ENCODE measurements at places on chromosomes 1 and 21. TPM values are rescaled to one million over a fixed set of nuclear protein-coding genes. Genes with fewer than 3 reads are reported as not detected.

GRCh38 chr21:18524097-18524880 lies 120.7 kb upstream of the TMPRSS15 start:
- no peak overlapping the region for H3K4me3 ChIP-seq
- H3K27ac ChIP-seq = no peak overlapping the region
- no peaks in the 10 kb centered on the region for H3K36me3 ChIP-seq
- no peaks in the 10 kb centered on the region for H3K4me1 ChIP-seq

GRCh38 chr1:42767510-42768000 lies 506 bp downstream of the C1orf50 start:
- no peak overlapping the region for H3K4me3 ChIP-seq
- DNase-seq = no peak
- H3K27ac ChIP-seq = peak overlapping the region; percentile 93
- peaks cover 23% of the 10 kb centered on the region for H3K4me1 ChIP-seq
- no peaks in the 10 kb centered on the region for H3K27me3 ChIP-seq

- no peak overlapping the region for H3K4me3 ChIP-seq
- peaks cover 23% of the 10 kb centered on the region for H3K27me3 ChIP-seq
- no peaks in the 10 kb centered on the region for H3K36me3 ChIP-seq
- DNase-seq = no peak
- H3K4me1 ChIP-seq = no peaks in the 10 kb centered on the region
- H3K27ac ChIP-seq = no peak overlapping the region
Observed at GRCh38 chr1:92817986-92818764, 13.7 kb upstream of the RPL5 start.

DNA sequence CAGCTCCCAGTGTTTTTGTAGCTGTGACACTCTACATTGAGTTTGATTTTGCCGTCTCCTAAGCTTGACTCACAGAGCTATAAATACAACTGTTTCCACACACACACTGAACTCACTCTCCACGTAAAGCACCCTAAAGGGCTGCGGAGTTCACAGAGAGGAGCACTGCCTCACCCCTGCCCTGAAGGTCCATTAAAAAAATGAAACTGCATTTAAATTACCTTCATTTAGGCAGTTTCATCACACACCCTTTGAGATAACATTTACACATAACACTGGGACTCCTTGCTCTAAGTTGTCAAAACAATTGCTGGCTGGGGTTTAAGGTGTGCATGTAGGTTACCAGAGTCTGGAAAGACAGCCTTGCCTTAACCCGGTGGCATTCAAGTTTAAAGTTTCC lies 137.1 kb upstream of the MAGI3 start:
- DNase-seq = no peak
- no peak overlapping the region for H3K27ac ChIP-seq
- H3K4me3 ChIP-seq = no peak overlapping the region
- no peaks in the 10 kb centered on the region for H3K4me1 ChIP-seq
- no peaks in the 10 kb centered on the region for H3K36me3 ChIP-seq

DNA sequence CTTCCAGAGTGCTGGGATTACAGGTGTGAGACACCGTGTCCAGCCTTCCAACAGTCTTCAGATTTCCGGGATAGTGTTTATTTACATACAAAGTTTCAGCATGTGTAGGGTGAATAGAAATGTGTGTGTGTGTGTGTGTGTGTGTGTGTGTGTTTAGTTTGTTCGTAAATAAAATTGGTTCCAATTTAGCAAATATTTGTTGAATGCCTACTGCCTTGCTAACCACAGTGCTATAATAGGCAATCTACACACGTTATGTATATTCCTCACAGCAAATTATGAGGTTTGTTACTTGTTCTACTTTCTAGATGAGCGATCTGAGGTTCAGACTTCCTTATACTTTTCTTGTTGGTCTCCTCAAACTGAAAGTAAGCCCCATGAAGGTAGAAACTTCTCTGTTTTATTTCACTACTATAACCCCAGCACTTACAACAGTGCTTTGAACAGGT lies 32.8 kb upstream of the EPS15 start:
- H3K4me1 ChIP-seq = peaks cover 21% of the 10 kb centered on the region
- H3K27me3 ChIP-seq = no peaks in the 10 kb centered on the region
- no peak for DNase-seq
- H3K27ac ChIP-seq = no peak overlapping the region
- H3K4me3 ChIP-seq = no peak overlapping the region

GRCh38 chr1:204401730-204402129 lies 9.9 kb downstream of the PPP1R15B start:
- no peak overlapping the region for H3K4me3 ChIP-seq
- DNase-seq = no peak
- no peaks in the 10 kb centered on the region for H3K27me3 ChIP-seq
- no peak overlapping the region for H3K27ac ChIP-seq

- peaks cover 4% of the 10 kb centered on the region for H3K36me3 ChIP-seq
- no peak overlapping the region for H3K4me3 ChIP-seq
- H3K27ac ChIP-seq = peak overlapping the region; percentile 21
- peaks cover 4% of the 10 kb centered on the region for H3K27me3 ChIP-seq
- no peak for DNase-seq
Observed at GRCh38 chr1:59292562-59292961, 4.3 kb upstream of the FGGY start.

GRCh38 chr1:78570539-78570938 lies 49.7 kb upstream of the IFI44L start:
- H3K36me3 ChIP-seq = no peaks in the 10 kb centered on the region
- H3K27ac ChIP-seq = no peak overlapping the region
- H3K4me1 ChIP-seq = no peaks in the 10 kb centered on the region
- DNase-seq = no peak

DNA sequence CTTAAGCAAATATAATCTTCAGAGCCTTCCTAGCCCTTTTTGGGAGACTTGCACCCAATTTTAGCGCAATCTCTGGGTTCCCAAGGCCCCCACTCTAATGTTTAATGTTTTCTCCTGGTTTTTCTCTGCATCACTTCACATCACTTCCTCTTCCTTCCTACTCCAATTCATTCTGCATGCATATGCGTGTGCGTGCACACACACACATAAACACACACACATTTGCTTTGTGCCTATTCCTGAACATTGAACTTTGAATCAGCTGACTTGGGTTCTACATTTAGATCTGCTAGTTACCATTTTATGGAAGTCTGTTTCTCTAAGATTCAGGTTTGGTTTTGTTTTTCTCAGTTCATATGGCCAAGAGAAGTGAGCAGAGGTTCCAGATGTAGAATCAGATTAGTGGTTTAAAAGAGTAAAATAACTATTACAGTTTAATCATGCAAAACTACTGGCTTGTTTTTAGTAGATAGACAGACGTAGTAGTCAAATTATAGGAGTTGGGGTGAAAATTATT lies 7.4 kb upstream of the EDEM3 start:
- H3K27me3 ChIP-seq = peaks cover 8% of the 10 kb centered on the region
- no peak for DNase-seq

GRCh38 chr1:85203573-85204171 lies 2.9 kb upstream of the SYDE2 start:
- H3K27ac ChIP-seq = no peak overlapping the region
- H3K36me3 ChIP-seq = peaks cover 3% of the 10 kb centered on the region
- no peak for DNase-seq
- peaks cover 18% of the 10 kb centered on the region for H3K4me1 ChIP-seq
- no peak overlapping the region for H3K4me3 ChIP-seq

DNA sequence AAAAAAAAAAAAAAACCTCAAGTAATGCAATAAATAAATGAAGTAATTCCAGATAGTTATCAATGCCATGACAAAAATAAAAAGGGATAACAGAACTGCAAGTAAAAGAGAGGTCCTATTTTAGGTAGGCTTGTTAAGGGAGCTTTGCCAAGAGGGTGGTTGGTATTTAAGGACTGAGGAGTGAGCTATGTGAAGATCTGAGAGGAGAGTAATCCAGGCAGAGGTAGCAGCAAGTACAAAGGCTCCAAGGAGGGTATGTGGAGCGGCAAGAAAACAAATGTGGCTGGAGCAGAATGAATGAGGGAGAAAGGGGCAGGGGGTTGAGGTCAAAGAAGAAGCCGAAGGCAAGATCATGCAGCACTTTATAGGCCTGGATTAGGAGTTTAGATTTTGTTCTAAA lies 59.9 kb upstream of the CDC42BPA start:
- no peaks in the 10 kb centered on the region for H3K36me3 ChIP-seq
- H3K4me1 ChIP-seq = no peaks in the 10 kb centered on the region
- DNase-seq = no peak
- peaks cover 6% of the 10 kb centered on the region for H3K27me3 ChIP-seq
- no peak overlapping the region for H3K4me3 ChIP-seq

DNA sequence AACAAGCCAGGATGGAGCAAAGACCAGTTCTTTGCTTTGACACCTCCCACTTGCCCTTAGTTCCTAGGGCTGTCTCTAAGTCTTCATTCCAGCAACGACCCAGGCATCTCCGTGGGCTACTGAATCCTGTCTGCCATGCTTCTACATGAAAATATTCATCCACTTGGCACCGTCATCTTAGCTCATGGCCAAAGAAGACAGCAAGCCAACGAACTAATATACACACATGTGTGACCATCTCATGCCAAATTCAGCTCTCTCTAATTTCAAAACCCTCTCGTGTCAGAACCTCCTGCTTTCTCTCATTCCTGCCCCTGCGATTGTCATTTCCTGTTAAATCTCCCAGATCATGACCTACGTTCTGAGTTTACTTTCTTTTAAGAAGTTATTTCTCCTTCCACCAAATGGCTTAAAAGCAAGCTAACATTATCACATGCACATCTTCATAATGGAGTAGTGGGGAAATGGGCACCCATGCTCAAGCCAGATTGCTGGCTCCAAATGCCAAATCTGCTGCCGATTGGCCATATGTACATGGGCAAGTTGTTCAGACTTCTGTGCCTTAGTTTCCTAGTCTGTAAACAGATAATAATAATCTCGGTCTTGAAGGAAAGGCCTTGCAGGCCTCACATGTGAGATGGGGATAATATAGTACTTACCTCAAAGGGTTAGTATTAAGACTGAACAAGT lies 373.4 kb downstream of the USH2A start:
- H3K36me3 ChIP-seq = no peaks in the 10 kb centered on the region
- no peaks in the 10 kb centered on the region for H3K27me3 ChIP-seq
- H3K27ac ChIP-seq = no peak overlapping the region
- no peak overlapping the region for H3K4me3 ChIP-seq

- no peak for DNase-seq
- no peaks in the 10 kb centered on the region for H3K4me1 ChIP-seq
- no peak overlapping the region for H3K4me3 ChIP-seq
- no peaks in the 10 kb centered on the region for H3K36me3 ChIP-seq
- H3K27ac ChIP-seq = no peak overlapping the region
Observed at GRCh38 chr1:31685795-31686194, 18.0 kb downstream of the COL16A1 start.

DNA sequence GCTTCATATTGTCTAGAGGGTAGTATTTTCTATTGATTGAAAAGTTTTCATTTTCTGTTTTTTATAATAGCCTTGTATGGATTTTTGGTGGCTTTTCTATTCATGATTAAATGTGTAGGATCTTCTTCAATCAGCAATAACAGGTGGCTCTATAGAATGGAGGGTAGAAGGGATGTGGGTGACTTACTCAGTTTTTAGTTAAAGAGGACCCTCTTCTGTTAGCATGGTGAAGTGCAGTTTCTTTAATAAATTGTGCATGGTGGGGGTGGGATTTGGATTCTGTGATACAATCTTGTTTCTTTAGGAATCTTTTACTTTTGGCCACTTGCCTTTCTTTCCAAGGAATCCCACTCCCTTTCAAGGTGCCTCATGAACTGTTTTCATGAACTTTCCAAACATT lies 64.7 kb downstream of the SLC35A3 start:
- no peak for DNase-seq
- peaks cover 30% of the 10 kb centered on the region for H3K4me1 ChIP-seq
- H3K27ac ChIP-seq = no peak overlapping the region
- no peaks in the 10 kb centered on the region for H3K27me3 ChIP-seq
- peaks cover 22% of the 10 kb centered on the region for H3K36me3 ChIP-seq

- no peak overlapping the region for H3K27ac ChIP-seq
- H3K27me3 ChIP-seq = peaks cover 22% of the 10 kb centered on the region
- no peak for DNase-seq
- peaks cover 10% of the 10 kb centered on the region for H3K4me1 ChIP-seq
- no peak overlapping the region for H3K4me3 ChIP-seq
- no peaks in the 10 kb centered on the region for H3K36me3 ChIP-seq
Observed at GRCh38 chr1:203491664-203492063, 2.3 kb upstream of the OPTC start.

- no peaks in the 10 kb centered on the region for H3K27me3 ChIP-seq
- no peak overlapping the region for H3K4me3 ChIP-seq
- H3K4me1 ChIP-seq = no peaks in the 10 kb centered on the region
- no peaks in the 10 kb centered on the region for H3K36me3 ChIP-seq
- H3K27ac ChIP-seq = no peak overlapping the region
Observed at GRCh38 chr1:190711069-190711468, 233.4 kb upstream of the BRINP3 start.

DNA sequence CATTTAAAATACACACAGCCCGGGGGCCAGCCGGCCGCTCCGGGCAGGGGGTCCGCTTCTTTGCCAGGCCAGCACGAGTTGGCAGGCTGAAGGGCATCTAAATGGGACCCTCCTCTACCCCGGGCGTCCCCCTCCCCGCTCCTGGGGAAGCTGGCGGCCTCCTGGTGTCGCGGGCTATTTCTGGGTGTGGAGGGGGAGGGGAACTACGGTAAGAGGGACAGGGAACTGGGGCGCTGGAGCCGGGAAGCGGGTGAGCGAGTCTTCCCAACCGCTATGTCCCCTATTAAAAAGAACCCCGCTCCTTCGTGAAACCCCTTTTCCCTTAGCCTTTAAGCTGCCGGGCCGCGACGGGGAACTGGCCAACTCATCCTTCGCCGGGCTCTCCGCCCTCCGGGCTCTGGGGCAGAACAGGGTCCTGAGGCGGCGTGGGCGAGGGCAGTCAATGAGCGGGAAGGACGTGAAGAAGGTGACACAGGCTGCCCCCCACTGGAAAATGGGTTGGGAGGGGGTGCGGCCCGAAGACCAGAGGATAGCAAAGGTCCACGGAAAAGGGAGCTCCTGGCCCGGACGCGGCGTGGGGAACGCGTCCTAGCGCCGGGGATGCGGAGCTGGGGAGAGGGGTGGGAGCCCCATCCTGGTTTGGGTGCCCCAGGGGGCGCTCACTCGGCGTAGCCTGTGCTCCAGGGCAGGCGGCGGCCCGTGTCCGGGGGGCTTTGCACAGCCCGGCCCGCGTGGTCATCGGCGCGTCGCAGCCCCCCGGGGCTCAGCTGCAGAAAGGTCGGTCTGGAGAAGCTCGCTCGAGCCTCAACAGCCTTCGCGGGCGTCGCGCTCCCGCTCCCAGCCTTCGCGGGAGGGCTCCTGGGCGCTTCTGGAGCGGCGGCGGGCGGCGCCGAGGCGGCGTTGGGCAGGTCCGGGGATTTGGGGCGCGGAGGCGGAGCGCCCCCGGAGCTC lies 544 bp downstream of the PPM1J start:
- no peak overlapping the region for H3K27ac ChIP-seq
- peaks cover 1% of the 10 kb centered on the region for H3K36me3 ChIP-seq
- DNase-seq = no peak
- peak overlapping the region; percentile 84 for H3K4me3 ChIP-seq
- peaks cover 30% of the 10 kb centered on the region for H3K27me3 ChIP-seq

The SLC1A7 gene
- not detected for total RNA-seq

The SPRR3 gene
- total RNA-seq = not detected

The LENEP gene
- 1.8 TPM for total RNA-seq

The BMP8A gene
- not detected for total RNA-seq

The NIPAL3 gene
- 22.7 TPM for total RNA-seq

The TAS1R3 gene
- total RNA-seq = 0.34 TPM

The SLC22A15 gene
- total RNA-seq = 0.23 TPM

The PTCH2 gene
- total RNA-seq = 1.3 TPM

The EFNA3 gene
- total RNA-seq = 3.0 TPM

The HCN3 gene
- 3.3 TPM for total RNA-seq

The RAB3GAP2 gene
- total RNA-seq = 51.4 TPM
